NCI-H774 (cell line): ENCODE measurements at places on chromosomes 2 and 18.

GRCh38 chr2:159356053-159356554 lies 69.6 kb upstream of the WDSUB1 start:
- DNase-seq = no peak

GRCh38 chr2:239055756-239056493 lies 208.0 kb downstream of the TWIST2 start:
- DNase-seq = no peak

GRCh38 chr2:30382995-30383394 lies 64.1 kb upstream of the LCLAT1 start:
- DNase-seq = peak; percentile 19

GRCh38 chr2:16092861-16093638 lies 152.7 kb downstream of the MYCN start:
- DNase-seq = no peak

DNA sequence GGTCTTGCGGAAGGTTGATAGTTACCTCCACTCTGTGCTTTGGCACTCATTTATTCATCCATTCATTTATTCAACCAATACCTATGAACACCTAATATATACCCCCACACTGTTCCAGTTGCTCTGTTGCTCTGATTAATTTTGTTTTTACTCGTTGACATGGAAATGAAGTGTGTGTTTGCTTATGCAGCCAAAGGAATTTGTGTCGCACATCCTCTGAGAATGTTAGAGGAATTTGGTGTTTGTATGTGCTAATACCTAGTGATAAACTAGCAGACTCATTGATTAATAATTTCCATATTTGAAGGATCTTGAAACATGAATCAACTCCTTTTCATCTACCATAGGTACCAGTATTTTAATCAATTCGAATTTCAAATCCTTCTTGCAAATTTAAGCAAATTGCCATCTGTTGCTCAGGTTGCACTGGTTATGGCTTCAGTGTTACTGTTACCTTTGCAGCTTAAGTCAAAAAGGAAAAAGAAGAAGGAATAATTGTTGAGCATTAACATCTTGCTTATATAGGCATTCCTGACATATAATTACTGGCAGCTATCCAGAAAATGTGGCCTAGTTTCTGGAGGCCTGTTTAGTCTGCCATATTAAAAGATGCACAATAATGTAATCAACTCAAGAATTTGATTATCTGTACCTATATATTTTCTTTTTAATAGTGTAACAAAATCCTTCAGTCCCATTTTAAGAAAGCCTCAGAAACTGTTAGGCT lies 25.7 kb upstream of the CRIM1 start:
- no peak for DNase-seq

DNA sequence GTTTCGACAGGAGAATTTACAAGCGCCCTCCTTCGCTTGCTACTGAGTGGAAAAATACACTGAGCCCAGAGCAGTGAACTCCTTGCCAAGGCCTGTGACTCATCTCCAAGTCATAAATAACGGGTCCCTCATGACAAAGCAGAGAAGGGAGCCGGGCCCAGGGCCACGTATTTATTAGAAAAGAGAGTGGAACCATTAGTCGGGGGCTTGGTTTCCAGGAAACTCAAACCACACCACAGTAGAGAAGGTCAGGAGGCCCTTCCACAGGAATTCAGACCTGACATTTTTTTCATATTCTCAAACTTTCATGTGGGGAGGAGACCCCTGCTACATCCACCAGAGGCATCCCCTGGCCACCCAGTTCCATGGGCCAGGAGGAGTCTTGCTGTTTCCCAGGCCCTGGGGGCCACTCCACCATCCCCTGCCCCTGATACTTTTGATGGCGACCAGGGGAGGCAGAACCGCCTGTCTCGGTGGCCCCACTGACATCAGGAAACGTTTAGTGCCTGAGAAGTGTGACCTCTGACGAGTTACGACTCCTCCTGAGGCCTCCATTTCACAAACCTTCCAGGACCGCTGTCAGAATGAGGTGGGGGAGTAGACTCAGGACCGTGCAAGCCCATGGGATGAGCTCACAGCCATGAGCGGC lies 289.7 kb downstream of the DYSF start:
- DNase-seq = no peak

GRCh38 chr2:50582164-50582563 lies 449.8 kb downstream of the NRXN1 start:
- DNase-seq = no peak

- no peak for DNase-seq
These were observed 20.2 kb upstream of the TUBB6 start for GRCh38 chr18:12287684-12288402.

DNA sequence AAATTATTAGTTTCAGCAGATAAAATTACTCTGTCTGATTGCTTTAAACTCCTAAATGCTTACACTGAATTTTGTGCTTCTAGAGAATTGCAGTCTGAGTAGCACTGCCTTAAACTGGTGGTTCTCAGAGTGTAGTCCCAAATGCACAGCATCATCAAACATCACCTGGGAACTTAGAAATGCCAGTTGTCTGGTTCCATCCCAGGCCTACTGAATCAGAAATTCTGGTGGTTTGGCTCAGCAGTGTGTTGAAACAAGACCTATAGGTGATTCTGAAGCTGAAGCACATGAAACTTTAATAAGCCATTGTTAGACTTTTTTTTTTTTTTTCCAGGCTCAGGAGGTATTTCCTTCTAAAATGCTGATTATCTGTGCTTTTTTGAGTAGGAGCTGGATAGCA lies 22.0 kb downstream of the EPC2 start:
- DNase-seq = no peak

GRCh38 chr2:2940061-2940460 lies 437.6 kb downstream of the EIPR1 start:
- DNase-seq = no peak

GRCh38 chr2:134679745-134680144 lies 39.1 kb downstream of the TMEM163 start:
- no peak for DNase-seq

- DNase-seq = no peak
These were observed 158.1 kb downstream of the SLC39A10 start for GRCh38 chr2:195815083-195815482.

GRCh38 chr18:44453505-44453904 lies 227.2 kb upstream of the SETBP1 start:
- DNase-seq = no peak

- no peak for DNase-seq
These were observed 367.8 kb downstream of the GPD2 start for GRCh38 chr2:156803967-156804366.

- DNase-seq = no peak
These were observed 17.7 kb upstream of the SERPINB2 start for GRCh38 chr18:63869851-63870250.

DNA sequence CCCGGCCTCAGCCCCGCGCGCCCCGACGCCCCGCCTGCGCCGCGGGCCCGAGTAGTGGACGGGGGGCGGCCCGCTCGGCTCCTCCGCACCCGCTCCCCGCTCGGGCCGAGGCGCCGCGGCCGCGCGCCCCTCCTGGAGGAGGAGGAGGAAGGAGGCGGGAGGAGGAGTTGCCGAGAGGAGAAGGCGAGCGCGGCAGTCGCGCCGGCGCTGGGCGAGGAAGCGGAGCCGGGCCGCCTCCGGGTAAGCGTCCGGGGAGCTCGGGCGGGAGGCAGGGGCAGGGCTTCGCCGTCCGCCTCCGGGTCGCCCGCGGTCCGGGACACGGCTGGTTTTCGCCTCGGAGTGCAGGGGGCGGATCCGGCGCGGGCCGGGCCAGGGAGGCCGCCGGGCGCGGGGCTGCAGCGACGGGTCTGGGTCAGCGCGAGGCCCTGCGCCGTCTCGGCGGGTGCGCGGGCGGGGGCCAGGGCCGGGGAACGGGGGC lies at the start of gene SOCS6:
Gene SOCS6, plus strand, starts transcription at position 195 of the 478 bp plus-strand sequence. CDS start 35,624 bp downstream, outside the sequence.
- peak; percentile 30 for DNase-seq

DNA sequence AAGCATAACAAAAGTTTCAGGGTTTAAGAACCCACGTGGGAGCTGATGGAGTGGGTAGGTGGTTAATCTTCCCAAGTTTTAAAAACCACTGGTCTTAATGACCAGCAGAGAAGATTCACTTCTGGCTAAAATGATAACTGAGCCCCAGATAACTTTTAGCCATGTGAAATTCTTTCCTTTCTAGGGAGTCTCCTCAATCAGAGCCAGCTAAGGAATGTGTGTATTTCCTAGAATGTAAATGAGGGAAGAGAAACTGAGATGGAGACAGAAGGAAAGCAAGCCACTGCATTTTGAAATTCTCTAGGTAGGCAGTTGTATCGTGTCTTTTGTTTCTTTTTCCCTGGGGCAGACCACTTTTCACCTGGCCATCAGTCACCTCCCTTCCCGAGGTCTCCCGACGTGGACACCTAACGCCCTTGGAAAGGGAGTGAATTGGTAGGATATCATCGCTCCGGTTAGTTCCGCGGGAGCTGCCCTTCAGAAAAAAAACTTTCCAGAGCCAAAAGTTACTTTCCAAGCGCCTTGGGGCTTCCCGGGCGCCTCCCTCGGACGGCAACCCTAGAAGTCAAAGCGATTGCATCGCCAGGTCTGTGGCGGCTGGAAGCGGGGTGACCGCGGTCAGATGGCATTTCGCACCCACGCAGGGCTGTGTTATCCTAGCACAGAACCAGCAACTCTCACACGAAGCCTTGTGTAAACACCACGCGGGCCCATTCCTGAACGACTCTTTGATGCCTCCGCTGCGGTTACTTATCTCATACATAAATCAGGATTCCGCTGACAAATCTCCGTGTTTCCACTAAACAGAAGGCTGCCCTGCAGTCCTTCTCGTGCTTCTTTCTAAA lies 1.3 kb downstream of the COLEC12 start:
- DNase-seq = no peak

- no peak for DNase-seq
These were observed 180.9 kb downstream of the FIGN start for GRCh38 chr2:163554864-163555263.

DNA sequence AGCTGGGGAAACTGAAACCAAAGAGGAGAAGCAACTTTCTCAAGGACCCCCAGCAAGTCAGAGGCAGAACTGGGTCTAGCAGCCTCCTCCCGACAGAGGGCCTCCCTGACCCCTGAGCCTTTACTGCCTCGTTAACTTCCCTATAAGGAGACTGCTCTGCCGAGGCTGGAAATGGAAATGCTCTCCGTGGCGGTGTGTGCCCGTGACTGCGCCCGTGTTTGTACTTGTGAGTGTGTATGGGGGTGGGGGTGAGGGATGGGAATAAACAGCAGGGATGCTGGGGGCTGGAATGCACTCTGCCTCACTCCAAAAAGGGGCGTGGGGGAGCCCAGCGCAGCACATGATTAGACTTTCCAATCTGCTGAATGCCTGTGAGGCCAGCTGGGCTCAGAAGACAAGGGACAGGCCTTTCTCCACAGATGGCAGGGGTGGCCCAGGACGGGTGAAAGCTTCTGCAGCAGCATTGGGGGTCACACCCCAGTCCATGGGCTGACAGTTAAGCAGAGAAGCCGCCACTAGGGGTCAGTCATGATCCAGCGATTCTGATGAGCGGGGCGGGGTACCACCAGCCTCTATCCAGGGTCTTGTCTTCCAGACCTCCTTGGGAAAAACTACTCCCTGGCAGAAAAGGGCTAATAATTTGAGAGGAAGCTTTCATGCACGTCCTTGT lies 26.8 kb downstream of the MPHOSPH10 start:
- DNase-seq = peak; percentile 17

- no peak for DNase-seq
These were observed 27.1 kb downstream of the TTC32 start for GRCh38 chr2:19874726-19875125.

DNA sequence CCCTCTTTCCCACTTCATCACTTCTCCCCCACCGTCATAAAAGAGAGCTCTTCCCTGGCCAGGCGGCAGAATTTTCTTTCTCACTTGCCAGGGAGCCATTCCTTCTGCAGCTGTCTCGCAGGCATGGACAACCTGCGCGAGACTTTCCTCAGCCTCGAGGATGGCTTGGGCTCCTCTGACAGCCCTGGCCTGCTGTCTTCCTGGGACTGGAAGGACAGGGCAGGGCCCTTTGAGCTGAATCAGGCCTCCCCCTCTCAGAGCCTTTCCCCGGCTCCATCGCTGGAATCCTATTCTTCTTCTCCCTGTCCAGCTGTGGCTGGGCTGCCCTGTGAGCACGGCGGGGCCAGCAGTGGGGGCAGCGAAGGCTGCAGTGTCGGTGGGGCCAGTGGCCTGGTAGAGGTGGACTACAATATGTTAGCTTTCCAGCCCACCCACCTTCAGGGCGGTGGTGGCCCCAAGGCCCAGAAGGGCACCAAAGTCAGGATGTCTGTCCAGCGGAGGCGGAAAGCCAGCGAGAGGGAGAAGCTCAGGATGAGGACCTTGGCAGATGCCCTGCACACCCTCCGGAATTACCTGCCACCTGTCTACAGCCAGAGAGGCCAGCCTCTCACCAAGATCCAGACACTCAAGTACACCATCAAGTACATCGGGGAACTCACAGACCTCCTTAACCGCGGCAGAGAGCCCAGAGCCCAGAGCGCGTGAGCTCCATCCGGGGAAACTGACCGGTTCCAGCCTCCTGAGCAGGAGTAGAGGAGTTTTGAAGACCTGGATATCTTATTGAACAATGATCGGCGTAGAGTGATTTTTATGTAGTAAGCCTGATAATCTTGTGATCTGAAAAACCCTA lies at the start of gene MSGN1:
Gene MSGN1, plus strand, starts transcription at position 65 of the 850 bp plus-strand sequence. Its CDS starts 59 bp downstream, at position 124.
- no peak for DNase-seq

- DNase-seq = no peak
These were observed 77.5 kb downstream of the EIF2AK3 start for GRCh38 chr2:88549616-88550292.

- DNase-seq = no peak
These were observed 5.4 kb upstream of the SATB2 start for GRCh38 chr2:199462956-199463692.

- no peak for DNase-seq
These were observed 95.9 kb downstream of the LPIN1 start for GRCh38 chr2:11842336-11842735.

DNA sequence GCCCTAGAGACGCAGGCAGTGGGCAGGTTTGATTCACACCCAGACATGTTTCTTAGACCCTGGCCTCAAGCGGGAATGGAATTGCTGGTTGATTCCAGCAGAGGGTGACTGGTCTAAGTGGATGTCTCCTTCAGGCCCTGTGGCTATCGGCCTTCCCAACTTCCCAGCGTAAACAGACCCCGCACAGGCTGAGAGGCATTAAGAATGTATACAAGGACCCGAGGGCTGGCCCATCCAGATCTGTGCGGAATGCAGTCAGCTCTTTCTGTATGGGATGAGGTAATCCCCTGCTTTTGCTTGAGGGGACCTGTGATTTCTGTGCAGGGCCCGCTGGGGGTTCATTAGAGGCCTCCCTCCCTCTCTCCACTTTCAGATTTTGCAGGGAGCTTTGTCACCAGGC lies 6.5 kb downstream of the ACKR3 start:
- no peak for DNase-seq

GRCh38 chr2:44433895-44434294 lies 72.1 kb downstream of the CAMKMT start:
- DNase-seq = peak; percentile 51
